ENCODE measurements at places on chromosomes 2 and 18.

DNA sequence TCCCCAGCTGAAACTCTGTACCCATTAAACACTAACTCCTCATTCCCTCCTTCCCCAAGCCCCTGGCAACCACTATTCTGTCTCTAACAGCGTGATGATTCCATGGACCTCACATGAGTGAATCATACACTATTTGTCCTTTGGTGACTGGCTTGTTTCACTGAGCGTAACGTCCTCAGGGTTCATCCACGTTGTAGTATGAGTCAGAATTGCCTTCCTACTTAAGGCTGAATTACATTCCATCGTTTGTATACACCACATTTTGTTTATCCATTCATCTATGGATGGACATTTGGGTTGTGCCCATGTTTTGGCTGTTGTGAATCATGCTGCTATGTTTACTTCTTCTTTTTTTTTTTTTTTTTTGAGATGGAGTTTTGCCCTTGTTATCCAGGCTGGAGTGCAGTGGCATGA, 19.6 kb upstream of the CABLES1 start:
- DNase-seq, result no peak

- no peak for DNase-seq
Measured at GRCh38 chr2:124369181-124369580, 344.1 kb downstream of the CNTNAP5 start.

DNA sequence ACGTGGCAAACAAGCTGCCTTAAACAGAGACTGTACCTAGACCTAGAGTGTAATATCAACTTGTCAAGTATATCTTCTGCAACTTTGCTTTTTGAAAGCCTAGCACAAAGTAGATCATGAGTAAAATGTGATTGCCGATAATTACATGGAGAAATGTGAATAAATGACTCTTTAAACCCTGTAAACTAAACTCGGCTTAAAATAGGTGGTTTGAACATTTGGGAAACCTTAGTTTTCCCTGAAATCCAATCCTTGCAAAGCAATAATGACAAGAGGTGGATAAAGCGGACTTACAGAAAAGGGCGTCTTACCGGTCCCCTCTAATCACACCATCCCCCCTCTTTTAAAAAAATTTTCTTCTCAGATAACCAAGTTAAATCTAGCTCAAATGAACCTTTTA, 549 bp upstream of the PSMD14 start:
- no peak for DNase-seq

- no peak for DNase-seq
Measured at GRCh38 chr2:60839126-60839813, 42.1 kb upstream of the REL start.

DNA sequence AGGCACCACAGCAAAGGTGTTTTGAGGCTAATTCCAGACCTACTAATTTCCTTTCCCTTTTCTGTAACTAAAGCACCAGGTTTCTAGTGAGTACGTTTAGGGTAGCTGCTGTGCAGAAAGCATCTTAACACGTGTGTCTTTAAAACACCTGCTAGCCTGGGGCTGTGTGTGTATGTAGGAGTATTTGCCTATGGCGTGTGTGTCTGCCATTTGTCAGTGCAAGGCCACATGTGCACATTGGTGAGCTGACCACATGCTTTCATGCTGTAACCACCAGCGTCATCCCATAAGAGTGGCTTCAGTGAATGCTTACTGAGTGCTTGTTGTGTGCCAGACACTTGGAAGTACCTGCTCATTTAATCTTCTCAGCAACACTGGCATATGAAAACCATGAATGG, 241.6 kb downstream of the SEPTIN10 start:
- no peak for DNase-seq

DNA sequence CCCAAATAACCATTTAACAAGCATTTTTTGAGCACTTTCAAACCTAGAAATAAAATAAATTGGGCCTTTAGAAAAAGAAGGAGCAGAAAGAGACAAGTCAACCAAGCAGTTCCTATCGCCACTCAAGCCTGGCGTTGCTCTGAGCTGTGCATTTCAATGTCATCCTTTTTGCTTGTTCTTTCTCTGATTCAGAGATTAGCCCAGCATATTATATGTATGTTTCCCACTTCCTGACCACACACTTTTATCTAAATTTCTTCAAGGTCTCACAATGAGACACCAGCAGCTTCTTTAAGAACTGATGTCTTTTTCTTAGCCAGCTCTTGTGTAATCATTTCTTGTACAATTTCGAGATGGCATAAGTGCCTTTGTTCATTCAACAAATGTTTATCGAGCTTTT, 344.5 kb upstream of the ID2 start:
- no peak for DNase-seq

DNA sequence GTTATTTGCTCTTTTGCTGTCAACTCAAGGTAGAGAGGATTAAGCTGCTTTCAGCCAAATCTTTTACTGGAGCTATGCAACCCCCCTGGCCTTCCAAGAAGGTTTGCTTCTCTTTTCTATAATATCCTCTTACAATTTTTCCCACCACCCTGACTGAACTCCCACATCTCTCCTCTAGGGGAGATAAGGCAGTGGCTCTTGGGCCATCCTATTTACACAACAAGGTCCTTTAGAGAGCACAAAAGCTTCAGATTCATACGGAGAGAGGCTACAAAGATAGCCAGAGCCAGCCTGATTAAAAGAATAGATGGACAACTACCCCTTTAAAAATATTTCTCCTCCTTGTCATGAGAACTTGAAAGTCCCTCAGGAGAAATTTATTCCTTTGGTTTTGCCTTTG, 95.7 kb downstream of the TPGS2 start:
- no peak for DNase-seq

DNA sequence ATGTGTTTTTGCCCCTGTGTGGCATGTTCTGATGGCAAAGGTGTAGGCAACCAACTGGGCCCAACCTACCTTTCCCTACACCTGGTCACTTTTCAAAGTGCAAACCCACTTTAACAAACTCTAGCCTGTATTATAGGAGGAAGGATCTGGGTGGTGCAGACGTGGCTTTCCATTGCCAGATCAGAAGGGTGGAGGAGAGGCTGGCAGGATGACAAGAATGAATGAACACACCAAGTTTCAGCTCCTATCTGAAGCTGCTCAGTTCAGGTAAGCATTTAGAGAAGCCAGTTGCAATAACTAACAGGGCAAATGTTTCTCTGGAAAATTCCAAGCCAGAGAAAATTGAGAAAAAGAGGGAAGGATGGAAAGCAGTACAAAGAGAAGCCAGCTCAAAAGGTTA, 707 bp upstream of the SERPINB7 start:
- no peak for DNase-seq

- no peak for DNase-seq
Measured at GRCh38 chr2:235665661-235666212, 171.9 kb downstream of the AGAP1 start.

GRCh38 chr2:204933735-204934374, 388.6 kb downstream of the PARD3B start:
- no peak for DNase-seq

- DNase-seq, result no peak
Measured at GRCh38 chr2:109429567-109430328, 184.0 kb downstream of the SEPTIN10 start.

GRCh38 chr2:241617431-241618154, 19.4 kb downstream of the THAP4 start:
- no peak for DNase-seq

- no peak for DNase-seq
Measured at GRCh38 chr2:101255501-101255900, 2.8 kb downstream of the CNOT11 start.

GRCh38 chr2:212998626-212999359, 152.6 kb downstream of the IKZF2 start:
- no peak for DNase-seq

GRCh38 chr2:197460649-197461048, 7.3 kb downstream of the COQ10B start:
- no peak for DNase-seq

GRCh38 chr2:45849491-45850283, 198.2 kb downstream of the PRKCE start:
- DNase-seq, result no peak

DNA sequence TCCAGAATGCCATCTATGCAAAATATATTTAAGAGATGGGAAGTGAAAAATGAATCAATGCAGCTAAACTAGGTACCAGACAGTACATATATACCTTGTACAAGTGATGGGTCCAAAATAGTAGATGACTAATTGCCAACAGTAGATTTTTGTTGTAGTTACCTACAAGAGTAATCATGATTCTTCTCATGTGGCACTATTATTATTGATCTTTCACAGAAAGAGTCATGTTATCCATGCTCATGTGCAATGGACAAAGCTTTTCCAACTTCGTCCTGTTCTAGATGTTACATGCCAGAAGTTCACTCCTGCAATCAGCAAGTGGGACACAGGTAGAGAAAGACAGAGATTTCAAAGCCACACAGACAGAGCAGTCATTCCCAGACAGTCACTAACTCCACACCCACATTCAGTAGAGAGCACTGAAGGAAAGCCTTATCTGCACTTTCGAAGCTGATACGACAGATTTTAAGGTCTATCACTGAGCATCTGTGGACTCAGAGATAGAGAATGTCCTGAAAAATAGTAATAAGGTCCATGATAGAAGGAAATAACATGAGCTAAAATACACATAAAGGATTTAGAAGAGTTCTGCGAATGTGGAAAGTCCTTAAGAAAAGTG, 101.6 kb upstream of the ITPRID2 start:
- DNase-seq, result no peak

DNA sequence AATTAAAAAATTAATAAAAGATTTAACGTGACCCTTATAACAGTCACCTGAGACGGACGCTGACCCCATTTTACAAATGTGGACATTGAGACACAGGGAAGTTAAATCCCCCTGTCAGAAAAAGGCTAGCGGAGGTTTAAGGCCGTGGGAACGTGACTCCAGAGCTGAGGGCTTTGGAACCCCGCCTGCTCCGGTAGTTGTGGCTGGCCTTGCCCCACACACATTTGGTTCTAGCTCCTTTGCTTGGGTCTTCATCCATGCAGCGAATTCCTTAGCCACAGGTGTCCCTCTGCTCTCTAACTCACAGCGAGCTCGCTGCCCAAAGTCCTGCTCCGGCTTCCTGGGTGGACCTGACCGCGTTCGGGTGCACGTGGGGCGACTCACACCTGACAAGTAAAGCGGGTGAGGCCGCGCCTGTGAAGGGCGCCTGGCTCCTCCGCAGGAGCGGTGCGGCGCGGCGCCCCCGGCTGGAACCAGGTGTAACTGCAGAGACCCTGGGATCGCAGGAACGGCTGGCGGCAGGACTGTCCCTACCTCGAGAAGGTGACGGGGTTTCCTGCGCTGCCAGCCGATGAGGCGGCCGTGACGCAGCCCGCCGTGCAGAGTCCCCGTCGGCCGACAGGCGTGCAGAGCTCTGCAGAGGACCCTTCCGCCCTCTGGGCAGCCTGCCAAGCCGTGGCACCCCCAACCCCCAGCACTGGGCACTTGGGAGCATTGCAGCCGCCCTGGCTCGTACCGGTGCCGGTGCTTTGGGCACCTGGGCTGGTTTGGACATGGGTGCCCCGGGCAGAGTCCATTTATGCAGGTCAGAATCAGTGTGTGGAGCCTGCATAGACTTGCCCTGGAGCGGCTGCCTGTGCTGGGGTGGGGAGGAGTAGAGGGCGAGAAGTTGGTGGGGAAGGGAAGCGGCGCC, 2.4 kb upstream of the PROC start:
- peak; percentile 79 for DNase-seq

DNA sequence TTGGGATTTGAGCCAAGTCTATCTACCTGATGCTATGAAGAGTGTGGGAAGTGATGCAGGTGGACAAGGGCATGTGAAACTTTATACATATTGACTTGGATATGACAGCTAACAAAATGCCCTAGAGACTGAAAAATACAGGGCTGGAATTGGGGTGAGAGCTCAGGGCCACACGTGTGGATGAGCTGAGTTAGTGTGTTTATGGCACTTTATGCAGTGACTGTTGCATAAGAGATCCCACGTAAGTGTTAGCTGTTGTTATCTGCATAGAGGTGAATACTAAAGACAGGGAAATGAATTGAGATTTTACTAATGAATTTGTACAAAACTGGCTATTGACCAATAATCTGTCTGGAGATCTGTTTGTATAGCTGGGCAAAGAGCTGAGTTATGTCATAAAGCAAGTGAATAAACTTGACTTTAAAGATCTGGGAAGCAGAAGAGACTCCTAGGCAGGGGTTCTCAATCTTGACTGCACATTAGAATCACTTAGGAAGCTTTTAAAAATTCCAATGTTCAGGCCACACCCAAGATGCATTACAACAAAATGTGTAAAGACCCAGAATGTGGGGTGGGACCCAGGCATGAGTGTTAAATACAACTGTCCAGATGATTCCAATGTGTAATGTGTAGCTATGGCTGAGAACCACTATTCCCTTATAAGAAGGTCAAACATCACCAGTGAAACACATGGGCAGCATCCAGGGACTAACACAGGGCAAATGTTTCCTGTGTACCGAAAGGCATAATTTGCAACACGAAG, 74.2 kb upstream of the STK17B start:
- no peak for DNase-seq

- no peak for DNase-seq
Measured at GRCh38 chr18:56460581-56460980, 177.8 kb downstream of the TXNL1 start.

GRCh38 chr2:113757138-113757657, 756 bp upstream of the SLC35F5 start:
- no peak for DNase-seq

GRCh38 chr2:236644502-236644911, 74.9 kb downstream of the ACKR3 start:
- DNase-seq, result no peak

DNA sequence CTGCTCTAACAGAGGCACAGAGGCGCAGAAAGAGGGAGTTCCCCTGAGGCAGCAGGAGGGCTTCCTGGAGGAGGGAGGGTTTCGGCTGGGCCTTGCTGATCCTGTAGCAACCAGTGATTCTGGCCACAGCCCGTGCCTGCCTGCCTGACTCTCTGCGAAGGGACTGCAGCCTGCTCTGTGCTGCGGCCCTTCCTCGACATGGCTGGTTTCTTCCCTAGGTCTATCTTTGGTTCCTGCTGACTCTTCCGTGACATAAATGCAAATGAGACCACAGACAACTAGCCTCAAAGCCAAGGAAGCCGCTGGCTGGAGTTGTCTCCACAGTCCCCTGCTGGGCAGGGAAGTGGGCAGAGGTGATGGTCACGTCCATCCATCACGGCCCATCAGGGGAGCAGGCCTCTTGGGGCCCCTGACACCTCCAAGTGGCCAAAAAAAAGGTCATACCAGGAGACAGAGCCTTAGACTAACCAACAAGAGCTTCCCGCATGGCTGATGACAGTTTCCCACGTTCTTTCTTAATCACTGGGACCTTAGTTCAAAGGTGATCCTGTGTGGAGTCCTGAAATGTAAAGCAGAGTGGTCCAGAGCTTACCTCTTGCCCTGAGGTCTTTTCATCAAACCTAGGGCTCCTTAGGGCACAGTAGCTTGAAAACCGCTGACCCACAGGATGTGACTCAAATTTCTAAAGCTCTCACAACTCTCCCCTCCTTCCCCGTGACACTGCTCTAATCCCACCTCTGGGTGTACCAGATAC, 55.3 kb downstream of the HS1BP3 start:
- DNase-seq, result peak; percentile 69

GRCh38 chr2:16655445-16655837, 10.2 kb downstream of the CYRIA start:
- no peak for DNase-seq

DNA sequence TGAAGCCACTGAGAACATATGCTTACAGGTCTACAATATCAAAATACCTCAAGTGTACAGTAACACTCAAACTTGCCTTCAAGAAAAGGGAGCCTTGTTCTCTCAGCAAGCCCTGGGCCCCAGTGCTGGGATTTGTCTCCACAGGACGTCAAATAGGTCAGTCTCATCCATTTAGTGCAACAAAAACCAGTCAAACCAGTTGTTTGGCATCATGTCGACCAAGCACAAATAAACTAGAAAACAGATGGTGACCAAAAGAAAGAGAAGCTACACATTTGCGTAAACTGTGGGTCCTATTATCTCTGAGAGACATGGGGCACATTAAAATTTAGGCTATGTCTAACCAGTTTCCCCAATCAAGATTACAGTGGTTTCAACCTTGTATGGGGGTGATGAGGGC, 182.6 kb upstream of the PKDCC start:
- no peak for DNase-seq
